Posterior cingulate gyrus (tissue), 11 donors: ENCODE measurements at places on chromosomes 3 and 15.

DNA sequence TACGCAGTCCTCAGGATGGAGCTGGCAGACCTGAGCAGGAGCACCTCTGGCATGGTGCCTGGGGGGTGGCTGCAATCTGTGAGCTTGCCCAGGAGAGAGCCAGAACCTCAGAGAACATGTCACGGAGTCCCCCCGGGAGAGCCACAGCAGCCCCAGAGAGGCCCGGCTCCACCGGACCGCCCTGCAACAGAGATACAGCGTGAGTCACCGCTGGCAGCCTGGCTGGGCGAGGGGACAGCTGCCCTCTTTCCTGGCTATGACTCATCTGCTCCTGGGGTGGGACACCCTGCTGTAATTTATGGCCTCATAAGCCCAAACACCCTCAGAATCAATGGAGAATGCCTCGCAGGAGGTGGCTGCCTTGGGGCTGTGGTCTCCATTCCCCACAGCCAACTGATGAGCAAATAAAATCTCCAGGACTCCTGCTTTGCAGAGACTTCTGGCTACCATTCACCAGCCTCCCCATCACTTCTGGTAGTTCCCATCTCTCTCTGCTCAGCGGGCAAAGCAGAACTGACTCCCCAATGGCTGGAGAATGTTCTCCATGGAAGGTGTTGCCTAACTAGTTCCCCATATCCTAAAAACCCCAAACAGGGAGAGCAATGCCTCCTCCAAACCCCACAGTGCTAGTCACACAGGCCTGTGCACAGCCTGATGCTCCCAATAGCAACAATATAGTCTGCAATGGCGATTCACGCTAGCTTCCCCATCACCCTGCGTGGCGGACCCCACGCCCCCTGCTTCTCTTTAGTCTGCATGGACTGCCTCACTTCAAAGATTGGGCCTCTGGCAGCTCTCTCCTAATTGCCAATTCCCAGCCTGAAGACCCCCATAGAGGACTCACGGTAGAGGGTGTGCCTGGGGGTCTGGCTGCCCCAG, 21.6 kb downstream of the ACSBG1 start:
- DNase-seq: no peak

DNA sequence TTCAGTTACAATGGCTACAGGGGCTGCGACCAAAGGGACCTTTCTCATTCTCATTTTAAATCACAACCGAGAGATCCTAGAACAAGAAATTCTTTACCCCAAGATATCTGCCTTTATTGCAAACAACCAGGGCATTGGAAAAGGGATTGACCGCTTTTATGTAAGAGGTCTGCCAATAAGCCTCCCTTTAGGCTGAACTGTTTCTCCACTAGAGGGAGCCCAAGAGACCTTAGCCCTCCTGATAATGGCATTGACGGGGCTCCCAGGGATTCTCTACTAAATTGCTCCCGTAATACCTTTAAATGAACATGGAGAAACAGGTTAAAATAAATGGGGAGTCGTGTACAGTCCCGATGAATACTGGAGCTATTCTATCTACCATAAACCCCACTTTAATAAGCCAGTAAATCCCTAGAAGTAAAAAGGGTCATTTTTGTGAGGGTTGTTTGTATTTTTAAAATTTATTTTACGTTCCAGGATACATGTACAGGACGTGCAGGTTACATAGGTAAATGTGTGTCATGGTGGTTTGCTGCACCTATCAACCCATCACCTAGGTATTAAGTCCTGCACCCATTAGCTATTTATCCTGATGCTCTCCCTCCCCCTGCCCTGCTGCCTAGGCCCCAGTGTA, 7.5 kb upstream of the IGSF10 start:
- DNase-seq: no peak

DNA sequence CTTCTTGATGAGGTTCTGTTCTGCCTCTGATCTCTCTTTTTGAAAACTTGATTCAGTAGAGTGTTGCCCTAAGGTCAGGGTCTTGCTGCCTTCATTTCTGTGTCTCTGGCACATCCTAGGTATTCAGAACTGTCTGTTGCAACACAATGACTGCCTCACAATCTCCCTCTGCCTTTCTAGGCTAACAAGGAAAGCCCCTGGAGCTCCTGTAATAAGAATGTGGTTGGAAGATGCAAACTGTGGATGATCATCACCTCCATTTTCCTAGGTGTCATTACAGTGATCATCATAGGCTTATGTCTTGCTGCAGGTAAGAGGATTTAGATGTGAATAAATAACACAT, 7.0 kb downstream of the C3orf52 start:
- no peak for DNase-seq

DNA sequence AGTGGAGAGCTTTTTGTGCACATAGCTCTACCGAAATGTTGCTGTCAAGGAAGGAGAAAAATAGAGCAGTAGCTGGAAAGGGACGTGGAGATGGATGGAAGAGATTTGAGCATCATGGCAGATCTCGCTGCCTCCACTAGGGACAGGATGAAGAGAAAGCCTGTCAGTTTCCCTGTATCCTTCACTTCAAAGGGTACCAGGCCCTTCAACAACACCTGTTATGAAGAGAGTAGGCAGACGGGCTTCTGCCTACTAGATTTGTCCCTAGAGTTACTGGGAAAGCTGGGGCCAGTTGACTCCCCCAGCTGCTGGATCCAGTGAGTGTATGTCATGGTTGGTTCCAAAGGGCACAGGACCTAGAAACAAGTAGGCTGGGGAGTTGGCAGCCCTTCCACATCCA, 150.8 kb downstream of the TLE3 start:
- no peak for DNase-seq

DNA sequence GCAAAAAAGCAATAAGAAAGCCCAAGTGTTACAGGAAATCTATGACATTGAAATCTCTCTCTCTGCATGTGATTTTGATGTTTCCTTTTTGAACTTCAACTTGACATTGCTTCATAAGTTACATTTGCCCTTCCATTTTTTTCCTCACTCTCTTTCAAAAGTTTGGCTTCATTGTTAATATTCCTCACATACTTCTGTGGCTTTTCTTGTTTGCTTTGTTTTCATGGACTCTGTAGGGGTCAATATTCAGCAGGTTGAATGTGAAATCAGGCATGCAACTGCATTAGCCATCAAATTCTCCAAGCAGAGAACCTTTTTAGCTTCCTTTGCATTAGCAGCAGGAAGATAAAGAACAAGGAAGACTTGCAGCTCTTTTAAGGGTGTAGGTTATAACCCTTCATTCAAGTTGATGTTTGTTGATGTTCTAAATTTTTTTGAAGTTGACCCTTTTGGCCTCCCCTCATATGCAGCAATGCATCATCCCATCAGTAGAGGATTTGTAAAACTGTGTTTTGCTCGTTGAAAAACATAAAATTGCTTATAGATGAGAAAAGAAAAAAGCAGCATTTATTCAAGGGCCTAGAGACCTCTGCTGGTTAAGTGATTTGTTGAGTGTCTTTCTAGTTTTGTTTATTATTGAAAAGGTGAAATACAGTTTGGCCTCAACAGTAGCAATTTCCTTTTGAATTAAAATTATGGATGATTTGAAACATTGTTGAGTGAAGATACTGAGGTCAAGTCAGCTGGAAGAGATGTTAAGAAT, 211.4 kb downstream of the IL5RA start:
- no peak for DNase-seq

DNA sequence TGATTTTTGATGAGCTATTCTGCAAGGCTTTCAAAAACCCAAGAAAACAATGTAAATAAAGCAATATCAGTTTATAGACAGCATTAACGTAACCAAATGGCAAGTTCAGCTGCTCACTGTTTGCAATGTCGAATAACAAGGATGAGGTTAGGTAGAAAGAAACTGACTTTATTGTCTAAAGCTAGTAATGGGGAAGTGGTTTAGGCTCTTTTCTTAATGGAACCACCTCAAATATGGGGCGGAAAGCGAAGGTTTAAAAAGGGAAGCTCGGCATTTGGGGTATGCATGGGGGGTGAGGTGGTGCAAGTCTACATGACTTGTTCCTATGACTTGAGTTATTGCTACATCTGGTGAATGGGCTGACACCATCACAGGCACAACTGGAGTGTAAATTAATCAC, 1060.2 kb downstream of the NSUN3 start:
- no peak for DNase-seq

DNA sequence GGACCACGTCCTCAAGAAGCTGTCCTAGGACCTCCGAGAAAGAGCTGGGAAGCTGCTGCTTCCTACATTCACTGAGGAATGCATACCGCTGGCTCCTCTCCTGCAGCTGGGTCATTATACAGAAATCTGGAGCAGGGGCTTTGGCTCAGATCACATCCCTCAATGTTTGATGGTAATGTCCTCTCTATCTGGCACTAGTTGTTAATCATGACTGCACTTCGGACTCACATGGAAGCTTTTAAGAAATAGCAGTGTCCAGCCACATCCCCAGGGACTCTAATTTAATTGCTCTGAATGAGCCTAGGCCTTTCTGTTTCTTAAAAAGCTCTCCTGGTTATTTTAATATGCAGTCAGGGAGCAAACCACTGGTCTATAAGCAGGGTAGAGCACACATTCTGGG, 25.7 kb upstream of the MYRIP start:
- no peak for DNase-seq

DNA sequence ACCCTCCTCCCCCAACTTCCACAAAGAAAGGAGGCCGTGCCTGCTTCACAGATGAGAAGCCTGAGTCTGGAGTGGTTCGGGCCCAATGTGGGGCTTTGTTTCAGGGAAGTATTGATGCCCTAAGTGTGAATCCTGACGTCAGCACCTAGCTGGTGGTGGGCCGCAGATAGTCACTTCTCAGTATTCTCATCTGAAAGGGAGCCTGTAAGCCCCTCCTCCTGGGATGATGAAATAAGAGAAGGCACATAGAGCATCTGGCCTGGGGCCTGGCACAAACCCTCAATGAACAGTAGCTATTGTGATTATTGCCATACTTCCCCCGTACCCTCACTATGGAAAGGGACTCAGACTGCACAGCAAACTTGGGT, 24.8 kb downstream of the LINGO1 start:
- no peak for DNase-seq

GRCh38 chr3:154285221-154285620, 39.1 kb downstream of the DHX36 start:
- no peak for DNase-seq

GRCh38 chr3:56673781-56674457, 9.1 kb downstream of the TASOR start:
- DNase-seq: no peak

DNA sequence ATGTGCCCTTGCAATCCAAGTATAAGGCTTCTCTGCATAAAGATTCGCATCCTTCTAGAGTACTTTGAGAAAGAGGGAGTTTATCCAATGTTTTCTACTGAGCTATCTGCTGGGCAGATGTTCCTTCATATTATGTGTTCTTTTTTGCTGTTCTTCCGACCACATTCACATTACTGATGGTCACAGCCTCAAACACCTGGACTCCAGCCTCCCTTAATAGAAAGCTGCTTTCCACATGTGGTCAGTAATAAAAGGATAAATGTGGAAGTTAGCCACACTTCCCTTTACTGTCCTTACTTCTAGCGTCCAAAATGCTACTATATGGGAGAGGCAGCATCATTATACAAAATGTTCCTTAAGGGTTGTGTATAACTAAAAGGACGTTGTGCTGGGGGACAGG, 116.9 kb downstream of the CD47 start:
- no peak for DNase-seq

GRCh38 chr3:102225407-102226132, 209.2 kb upstream of the ZPLD1 start:
- no peak for DNase-seq

GRCh38 chr3:115226844-115227445, 79.9 kb upstream of the ZBTB20 start:
- no peak for DNase-seq

DNA sequence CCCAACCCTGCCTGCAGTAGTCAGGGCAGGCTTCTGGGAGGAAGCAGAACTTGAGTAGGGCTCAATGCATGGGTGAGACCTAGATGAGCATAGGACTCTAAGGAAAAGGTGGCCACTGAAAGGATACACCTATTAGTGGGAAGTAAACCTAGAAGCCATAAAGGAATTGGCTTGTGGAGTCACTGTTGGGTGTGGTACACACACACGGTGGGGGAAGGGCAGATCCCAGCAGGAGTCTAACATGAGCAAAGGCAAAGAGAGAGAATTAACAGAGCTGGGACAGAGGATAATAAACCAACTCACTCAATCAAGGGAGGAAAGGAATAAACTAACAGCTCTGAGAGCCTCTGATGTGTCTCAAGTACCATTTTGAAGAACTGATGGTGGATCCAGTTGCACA, 23.1 kb downstream of the DAPK2 start:
- no peak for DNase-seq

DNA sequence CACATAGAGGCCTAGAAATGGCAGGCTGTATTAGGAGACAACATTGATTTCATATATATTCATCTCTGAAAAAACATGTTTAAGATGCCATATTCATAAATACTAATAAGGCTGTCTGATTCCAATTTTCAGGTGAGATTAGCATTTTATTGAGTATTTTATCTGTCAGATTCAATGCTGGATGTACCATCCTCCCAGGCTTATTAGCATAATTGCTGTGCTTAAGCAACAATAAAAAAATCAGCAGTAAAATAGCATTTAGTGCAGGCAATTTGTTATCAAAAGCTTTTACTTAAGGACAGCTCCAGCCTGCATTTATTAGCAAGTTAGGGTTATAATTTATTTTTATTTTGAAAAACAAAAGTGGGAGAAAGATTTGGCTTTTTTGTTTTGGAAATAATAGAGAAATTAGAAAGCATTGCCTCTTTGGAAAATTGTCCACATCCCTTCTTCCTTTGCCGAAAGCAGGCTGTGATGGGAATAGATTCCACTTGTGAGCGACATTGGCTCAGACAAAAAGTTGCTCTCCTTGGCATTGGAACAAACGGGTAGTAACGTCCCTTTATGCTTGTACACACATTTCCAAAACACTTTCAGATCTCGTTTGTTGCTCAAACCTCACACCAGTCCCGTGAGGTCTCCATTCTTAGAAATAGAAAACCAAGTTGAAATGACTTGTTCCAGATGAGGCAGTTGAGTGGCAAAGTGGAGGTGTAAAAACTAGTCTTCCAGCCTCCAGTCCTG, 134.0 kb downstream of the LPP start:
- DNase-seq: no peak

- no peak for DNase-seq
Measured at GRCh38 chr3:34405159-34405558, 606.7 kb downstream of the PDCD6IP start.

DNA sequence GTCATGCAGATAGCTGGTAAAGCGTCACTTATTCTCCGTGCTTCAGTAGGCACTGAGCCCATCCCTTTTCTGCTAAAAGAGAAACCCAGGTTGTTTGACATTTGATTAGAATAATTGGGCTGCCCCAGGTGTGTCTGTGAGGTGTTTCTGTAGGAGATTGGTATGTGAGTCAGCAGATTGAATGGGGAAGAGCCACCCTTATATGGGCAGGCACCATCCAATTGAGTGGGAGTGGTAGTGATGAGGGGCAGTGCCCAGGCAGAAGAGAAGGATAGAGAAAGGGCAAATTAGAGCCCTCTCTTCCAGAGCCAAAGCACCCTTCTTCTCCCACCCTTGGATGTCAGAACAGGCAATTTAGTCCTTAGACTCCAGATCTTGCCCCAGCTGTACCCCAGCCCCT, 384.3 kb upstream of the GBE1 start:
- DNase-seq: no peak

GRCh38 chr3:142641504-142641903, 45.3 kb downstream of the PLS1 start:
- DNase-seq: no peak
